Vein endothelial cell (primary cell): ENCODE measurements at places on chromosomes 1 and 21. TPM values are rescaled to one million over a fixed set of nuclear protein-coding genes. Genes with fewer than 3 reads are reported as not detected.

Gene RHD
- total RNA-seq = not detected in 2 replicates

Gene COL24A1
- total RNA-seq = not detected in 2 replicates

Gene TMCO2
- total RNA-seq = not detected in 2 replicates

Gene C2CD4D
- total RNA-seq = under 0.01 TPM in 1 of 2 replicates, not detected in the other

Gene DVL1
- 40.6 and 55.2 TPM in 2 replicates for total RNA-seq

Gene LCE2C
- total RNA-seq = not detected in 2 replicates

Gene DAB1
- total RNA-seq = under 0.01 TPM in 1 of 2 replicates, not detected in the other

Gene TXNIP
- total RNA-seq = 12.9 and 62.1 TPM in 2 replicates

Gene MTARC1
- 0.98 and 1.1 TPM in 2 replicates for total RNA-seq

Gene CA14
- total RNA-seq = not detected in 2 replicates

Gene ILDR2
- not detected in 2 replicates for total RNA-seq

Gene SYDE2
- total RNA-seq = 5.9 and 7.6 TPM in 2 replicates

Gene ERRFI1
- total RNA-seq = 20.6 and 28.1 TPM in 2 replicates

Gene RGS16
- total RNA-seq = 0.19 and 0.33 TPM in 2 replicates

Gene SYT6
- not detected in 2 replicates for total RNA-seq

Gene CTSE
- under 0.01 TPM in 1 of 2 replicates, not detected in the other for total RNA-seq

Gene TIE1
- total RNA-seq = 636 and 1,011 TPM in 2 replicates

Gene ZNF670
- 4.6 and 5.8 TPM in 2 replicates for total RNA-seq

Gene PTGS2
- total RNA-seq = 16.5 and 28.7 TPM in 2 replicates

Gene SHISA4
- total RNA-seq = 17.4 and 20.3 TPM in 2 replicates

Gene CA6
- total RNA-seq = not detected in 2 replicates

Gene TPTE
- not detected in 2 replicates for total RNA-seq

Gene DSCAM
- under 0.01 and 0.29 TPM in 2 replicates for total RNA-seq

Gene MMP23B
- 0.29 and 0.33 TPM in 2 replicates for total RNA-seq

Gene KCNK2
- under 0.01 and 0.38 TPM in 2 replicates for total RNA-seq

Gene CASZ1
- total RNA-seq = 1.7 and 2.9 TPM in 2 replicates

Gene SUSD4
- total RNA-seq = not detected in 2 replicates

Gene ZNF695
- total RNA-seq = 0.98 and 3.0 TPM in 2 replicates

Gene SPATA46
- total RNA-seq = not detected in 2 replicates

Gene GPR137B
- 8.5 and 12.1 TPM in 2 replicates for total RNA-seq

Gene IL10
- total RNA-seq = not detected in 2 replicates

Gene TLR5
- total RNA-seq = under 0.01 and 0.96 TPM in 2 replicates

Gene TSNAX
- total RNA-seq = 32.0 and 35.7 TPM in 2 replicates

Gene ASCL5
- not detected in 2 replicates for total RNA-seq

Gene FCGR3B
- not detected in 2 replicates for total RNA-seq

Gene PTCH2
- under 0.01 and 0.29 TPM in 2 replicates for total RNA-seq

Gene CD2
- total RNA-seq = not detected in 2 replicates

Gene CD1C
- not detected in 2 replicates for total RNA-seq

Gene RHOC
- total RNA-seq = 827 and 965 TPM in 2 replicates

Gene FMOD
- 0.19 and 0.33 TPM in 2 replicates for total RNA-seq

Gene GUCA2A
- not detected in 2 replicates for total RNA-seq

Gene S100A14
- total RNA-seq = not detected in 2 replicates
